ENCODE measurements at places on chromosomes 6 and 20.

- DNase-seq = no peak
Measured at GRCh38 chr6:149567945-149568585, 1.9 kb downstream of the GINM1 start.

DNA sequence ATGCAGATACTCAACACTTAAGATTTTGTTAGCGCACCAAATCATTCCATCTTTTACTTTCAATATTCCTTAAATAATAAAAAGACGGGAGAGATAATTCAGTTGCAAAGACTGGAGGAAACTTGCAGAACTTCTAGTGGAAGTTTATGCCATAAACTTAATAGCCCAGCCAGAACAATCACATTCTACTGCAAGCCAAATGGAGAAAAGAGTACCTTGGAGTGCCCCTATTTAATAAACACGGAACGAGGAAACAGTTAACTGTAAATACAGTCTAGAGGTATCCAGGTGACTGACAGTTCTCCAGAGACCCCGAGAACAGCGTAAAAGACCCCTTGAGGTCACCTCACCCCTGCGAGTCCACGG, 635 bp downstream of the SLC35B3 start:
- DNase-seq = no peak

- no peak for DNase-seq
Measured at GRCh38 chr6:146770965-146771735, 172.4 kb downstream of the ADGB start.

DNA sequence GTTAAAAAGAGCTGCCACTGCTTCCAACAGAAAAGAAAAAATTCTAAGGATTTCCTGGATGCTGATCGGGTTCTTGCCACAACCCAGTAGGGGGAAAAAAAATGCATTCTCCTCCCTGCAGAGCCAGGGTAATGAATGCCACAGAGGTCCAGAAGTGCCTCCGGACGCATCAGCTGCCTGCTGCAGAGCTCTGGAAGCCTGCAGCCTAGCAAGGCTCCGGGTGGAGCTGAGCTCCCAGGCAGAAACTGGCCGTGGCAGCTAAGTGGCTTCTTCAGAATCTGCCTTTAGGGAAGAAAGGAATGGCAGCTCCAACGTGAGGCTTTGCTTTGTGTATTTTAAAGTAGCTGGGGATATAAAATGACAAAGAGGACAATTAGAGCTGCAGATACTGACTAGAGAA, 155.0 kb downstream of the CFAP61 start:
- no peak for DNase-seq
